ENCODE measurements at places on chromosomes 13 and 19.

DNA sequence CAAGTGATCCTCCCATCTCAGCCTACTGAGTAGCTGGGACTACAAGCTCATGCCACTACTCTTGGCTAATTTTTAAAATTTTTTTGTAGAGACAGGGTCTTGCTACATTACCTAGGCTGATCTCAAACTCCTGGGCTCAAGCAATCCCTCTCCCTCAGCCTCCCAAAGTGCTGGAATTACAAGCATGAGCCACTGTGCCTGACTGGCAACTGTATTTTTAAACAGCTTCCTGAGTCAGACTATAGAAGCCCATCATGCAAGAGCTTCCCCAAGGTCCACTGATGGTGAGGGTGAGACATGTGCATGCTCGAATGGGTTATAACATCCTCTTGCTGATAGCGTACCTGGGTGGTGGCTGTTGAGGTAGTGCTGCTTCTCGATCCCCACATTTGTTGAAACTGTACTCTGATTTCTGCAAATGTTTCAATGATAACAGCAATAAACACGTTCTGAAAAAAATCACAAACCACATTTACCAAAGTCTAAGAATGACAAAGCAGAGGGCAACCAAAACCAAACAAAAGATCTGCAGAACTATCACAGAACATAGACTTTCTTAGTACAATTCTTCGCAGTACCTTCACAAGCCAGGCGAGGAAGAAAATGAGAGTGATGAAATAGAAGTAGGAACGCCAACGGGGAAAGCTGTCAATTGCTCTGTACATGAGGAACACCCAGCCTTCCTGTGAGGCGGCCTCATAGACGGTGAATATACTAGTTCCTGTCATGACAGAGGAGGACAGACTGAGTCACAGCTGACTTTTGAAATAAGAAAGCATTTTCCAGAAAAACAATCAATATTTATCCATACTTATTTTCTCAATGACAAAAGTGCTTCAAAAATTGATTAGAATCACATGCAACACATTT is 124.4 kb downstream of the NALCN start:
- DNase-seq, result no peak

- DNase-seq, result no peak
Measured at GRCh38 chr19:51034704-51035103, at the start of gene KLK12. Gene KLK12 (minus strand): TSS chr19:51035002. CDS start chr19:51034621, 381 bp downstream.

- no peak for DNase-seq
Measured at GRCh38 chr13:95948656-95949055, 104.5 kb downstream of the UGGT2 start.

DNA sequence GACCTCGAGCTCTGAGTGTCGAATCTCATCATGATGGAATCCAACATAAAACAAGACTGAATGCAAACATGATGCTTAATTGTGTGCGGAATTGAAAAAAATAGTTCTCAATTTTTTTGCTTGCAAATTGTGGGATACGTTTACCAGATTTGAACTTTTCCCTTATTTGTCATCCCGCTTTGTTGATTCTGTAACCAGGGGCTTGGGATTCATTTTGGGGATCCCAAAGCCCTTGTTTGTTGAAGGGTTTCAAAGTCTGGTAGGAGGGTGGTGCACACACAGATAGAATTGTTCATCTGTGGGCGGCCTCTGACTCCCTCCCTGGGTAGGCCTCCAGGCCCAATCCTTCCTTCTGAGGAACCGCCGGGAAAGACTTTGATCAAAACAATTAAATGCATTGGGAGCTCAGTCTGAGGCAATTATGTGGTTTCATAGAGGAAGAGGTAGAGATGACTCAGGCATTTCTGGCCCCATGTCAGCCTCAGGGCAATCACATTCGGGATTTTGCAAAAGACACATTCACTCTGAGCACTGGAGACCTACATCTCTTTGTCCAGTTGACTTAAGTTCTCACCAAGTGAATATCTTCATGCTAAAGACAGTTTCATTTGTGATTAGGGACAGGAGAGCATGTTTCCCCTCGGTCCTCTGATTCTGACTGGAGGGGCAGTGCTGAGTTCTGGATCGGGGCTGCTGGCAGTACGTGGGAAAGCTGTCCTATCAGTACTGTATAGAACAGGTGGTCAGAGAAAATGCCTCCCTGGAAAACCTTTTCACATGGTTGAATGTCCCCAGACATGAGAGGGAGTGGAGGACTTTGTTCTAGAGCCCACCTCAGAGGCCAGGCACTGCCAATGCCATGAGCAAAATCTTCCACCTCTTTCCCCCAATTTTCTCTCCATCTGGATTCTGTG is 27.8 kb upstream of the IGFL4 start:
- no peak for DNase-seq

DNA sequence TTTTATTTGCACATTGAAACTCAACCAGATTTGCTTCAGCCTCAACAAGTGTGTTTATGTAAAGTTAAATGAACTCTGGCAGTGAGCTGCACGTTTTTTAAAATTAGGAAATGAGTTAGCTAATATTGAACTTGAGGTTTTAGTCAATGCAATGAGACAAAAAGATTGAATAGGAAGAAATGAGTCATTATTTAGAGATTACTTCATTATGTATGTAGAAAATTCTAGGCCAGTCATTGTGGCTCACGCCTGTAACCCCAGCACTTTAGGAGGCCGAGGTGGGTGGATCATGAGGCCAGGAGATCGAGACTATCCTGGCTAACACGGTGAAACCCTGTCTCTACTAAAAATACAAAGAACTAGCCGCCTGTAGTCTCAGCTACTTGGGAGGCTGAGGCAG is 22.8 kb upstream of the CD70 start:
- no peak for DNase-seq

- no peak for DNase-seq
Measured at GRCh38 chr13:113931841-113932459, 41.9 kb downstream of the C13orf46 start.

DNA sequence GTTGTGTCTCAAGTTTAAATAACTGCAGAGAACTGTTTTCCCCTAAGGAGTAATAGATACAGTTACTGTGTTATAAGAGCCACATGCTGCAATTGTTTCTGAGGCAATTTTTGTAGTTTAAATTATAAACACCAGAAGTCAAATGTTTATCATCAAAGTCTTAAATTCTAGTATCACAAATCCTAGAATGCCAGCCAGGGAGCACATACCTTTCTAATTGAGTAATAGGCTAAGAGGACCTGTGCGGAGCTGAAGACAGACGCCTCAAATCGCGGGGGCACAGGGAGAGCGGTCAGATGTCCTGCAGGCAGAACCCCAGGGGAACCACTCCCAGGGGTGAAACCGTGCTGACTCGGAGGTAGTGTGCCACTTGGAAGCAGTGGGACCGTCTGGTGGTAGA is 65.2 kb upstream of the TNFRSF19 start:
- no peak for DNase-seq

DNA sequence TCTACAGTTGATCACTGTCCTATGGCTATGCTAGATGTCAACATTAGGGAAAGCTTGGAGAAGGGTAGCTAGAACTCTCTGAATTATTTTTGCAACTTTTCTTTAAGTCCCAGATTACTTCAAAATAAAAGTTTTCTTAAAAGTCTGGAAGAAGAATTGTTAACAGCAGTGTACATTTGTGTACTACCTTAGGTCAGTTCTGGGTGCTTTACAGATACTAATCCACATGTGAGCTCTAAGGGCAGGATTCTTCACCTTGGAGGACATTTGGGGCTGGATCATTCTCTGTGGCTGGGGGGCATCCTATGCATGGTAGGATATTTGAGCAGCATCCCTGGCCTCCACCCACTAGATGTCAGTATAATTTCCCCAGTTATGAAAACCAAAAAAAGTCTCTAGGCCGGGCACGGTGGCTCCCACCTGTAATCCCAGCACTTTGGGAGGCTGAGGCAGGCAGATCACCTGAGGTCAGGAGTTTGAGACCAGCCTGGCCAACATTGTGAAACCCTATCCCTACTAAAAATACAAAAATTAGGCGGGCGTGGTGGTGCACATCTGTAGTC is 2.8 kb downstream of the BRME1 start:
- no peak for DNase-seq

DNA sequence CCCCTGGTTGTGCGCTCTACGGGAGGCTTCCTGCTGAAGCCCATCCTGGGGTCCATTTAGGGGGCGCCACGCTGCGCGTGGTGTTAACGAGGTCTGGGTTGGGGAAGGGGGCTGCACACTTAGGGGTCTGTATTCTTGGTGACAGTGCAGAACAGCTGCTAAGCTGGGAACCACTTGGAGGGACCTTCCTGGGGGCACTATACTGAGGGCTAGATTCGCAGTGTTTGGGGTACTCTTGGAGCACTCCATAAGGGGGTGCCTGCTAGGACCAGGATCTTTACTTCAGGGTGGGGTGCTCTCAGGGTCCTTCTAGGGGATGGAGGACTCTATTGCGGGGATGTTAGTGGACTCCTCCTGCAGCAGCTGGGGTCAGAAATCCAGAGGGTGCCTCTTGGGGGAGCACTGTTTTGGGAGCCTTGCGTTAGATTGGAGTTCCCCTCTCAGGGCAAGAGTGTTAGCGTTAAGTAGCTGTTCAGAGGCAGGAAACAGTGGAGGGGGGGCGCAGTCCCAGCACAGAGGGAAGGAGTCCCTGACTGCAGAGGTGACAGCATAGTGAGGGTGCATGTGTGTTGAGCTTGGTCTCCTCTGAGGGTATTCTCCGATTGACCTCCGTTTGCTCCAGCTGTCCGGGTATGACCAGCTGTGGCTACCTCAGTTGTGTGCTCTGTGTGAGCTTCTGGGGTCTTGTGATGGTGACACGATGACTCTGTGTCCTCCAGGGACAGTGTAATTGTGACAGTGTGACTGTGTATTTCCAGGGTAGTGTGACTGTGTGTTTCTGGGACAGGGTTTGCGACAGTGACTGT is 1.1 kb downstream of the PDE4A start:
- DNase-seq, result no peak

GRCh38 chr19:10195199-10195519 is 406 bp upstream of the DNMT1 start:
- DNase-seq, result no peak

DNA sequence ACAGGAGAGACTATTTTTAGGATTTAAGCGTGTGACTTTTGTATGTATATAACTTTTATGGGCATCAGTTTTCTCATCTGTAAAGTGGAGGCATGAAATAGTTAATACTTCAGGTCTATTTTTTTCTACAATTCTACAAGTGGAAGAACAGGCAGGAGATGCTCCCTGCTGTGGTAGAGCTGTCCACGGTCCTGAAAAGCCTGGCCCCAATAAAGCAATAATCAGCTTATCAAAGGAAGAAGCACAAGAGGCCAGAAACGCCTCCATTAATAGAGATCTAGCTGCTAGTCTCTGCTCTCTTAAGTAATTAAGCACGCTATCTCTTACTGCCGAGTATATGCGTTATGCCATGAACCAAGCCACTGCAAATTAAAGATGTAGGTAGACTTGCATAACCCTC is 28.0 kb upstream of the WASF3 start:
- no peak for DNase-seq
